GM03348 (cell line): ENCODE measurements at places on chromosomes 3 and 15.

- DNase-seq, result no peak
Observed at GRCh38 chr3:141737093-141737492, 1.0 kb upstream of the RNF7 start.

GRCh38 chr3:89373434-89373833 is 266.0 kb downstream of the EPHA3 start:
- no peak for DNase-seq

GRCh38 chr3:148763986-148764935 is 63.4 kb upstream of the CPB1 start:
- no peak for DNase-seq

- no peak for DNase-seq
Observed at GRCh38 chr3:53039376-53039752, 6.5 kb downstream of the SFMBT1 start.

- no peak for DNase-seq
Observed at GRCh38 chr3:126527006-126527405, 3.1 kb downstream of the CHST13 start.

DNA sequence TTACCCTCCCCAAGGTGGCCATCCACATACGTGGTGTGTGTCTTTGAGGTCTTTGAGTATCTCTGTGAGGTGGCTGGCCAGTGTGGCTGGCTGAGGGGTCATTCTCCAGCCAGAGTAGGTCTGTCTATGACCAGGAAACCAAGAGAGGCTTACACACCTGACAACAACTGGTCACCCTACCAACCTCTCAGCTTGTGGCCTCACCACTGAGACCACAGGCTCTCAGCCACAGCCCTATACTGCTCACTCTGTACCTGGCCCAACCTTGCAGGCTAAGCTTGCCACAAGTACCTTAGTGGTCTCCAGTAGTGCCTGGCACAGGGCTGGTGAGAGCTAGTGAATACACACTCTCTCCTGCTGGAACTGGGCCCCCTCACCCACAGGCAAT is 5.1 kb downstream of the HEMK1 start:
- DNase-seq, result no peak

- peak; percentile 4 for DNase-seq
Observed at GRCh38 chr3:104564045-104564643, 802.6 kb upstream of the ALCAM start.

- no peak for DNase-seq
Observed at GRCh38 chr3:40637906-40638305, 113.1 kb downstream of the ZNF621 start.

DNA sequence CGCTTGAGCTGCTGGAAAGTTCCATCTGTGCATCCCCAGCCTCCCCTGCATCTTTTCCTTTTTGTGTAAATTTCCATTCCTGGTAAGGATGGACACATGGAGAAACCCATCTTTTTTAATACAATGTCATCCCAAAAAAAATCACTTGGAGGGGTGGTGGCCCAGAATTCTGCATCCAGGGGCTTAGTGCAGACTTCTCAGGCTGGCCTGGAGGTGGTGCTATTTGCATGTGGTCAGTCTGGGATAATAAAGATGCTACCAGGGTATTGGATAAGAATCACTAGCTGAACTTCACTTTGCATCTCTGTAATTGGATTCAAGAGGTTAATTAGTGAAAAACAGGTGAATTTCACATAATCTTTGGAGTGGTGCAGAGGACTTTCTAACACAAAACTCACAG is 1.8 kb upstream of the ZSCAN2 start:
- peak; percentile 70 for DNase-seq
